Activated naive CD4-positive, alpha-beta T cell treated with anti-CD3 and anti-CD28 coated beads, Interleukin-2, amount 10 ng/mL, durations not matched to agents 7 days and 5 days (primary cell): ENCODE measurements at places on chromosomes 13 and 19.

DNA sequence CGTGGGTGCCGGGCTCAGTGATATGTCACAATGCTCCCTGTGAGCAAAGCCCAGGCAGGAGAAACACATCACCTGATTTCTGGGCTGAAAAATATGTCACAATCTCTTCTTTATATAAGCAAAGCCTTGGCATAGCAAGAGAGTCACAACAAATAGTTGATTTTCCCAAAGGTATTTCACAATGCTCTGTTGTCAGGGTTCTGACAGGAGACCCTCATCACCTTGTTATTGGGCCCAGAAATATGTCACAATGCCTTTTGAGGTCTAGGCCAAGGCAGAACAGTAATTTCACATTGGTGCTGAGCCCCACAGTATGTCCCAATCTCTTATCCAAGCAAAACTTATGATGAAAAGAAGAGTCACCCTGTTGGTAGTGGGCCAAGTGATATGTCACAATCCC is 125.7 kb downstream of the ZNF675 start:
- no peak overlapping the region for H3K4me3 ChIP-seq
- H3K4me1 ChIP-seq, result no peaks in the 10 kb centered on the region
- H3K27me3 ChIP-seq, result no peaks in the 10 kb centered on the region
- H3K27ac ChIP-seq, result no peak overlapping the region

GRCh38 chr13:98576963-98577835 is at the start of gene STK24:
Gene STK24, minus strand, starts transcription at chr13:98577107. Its CDS starts 321 bp downstream, at chr13:98576786.
- peak within 1 kb of the TSS; percentile 92 for H3K27ac ChIP-seq
- peak within 1 kb of the TSS; percentile 94 for H3K4me3 ChIP-seq
- peaks cover 22% of the 10 kb centered on the region for H3K36me3 ChIP-seq
- peak; percentile 64 for DNase-seq

DNA sequence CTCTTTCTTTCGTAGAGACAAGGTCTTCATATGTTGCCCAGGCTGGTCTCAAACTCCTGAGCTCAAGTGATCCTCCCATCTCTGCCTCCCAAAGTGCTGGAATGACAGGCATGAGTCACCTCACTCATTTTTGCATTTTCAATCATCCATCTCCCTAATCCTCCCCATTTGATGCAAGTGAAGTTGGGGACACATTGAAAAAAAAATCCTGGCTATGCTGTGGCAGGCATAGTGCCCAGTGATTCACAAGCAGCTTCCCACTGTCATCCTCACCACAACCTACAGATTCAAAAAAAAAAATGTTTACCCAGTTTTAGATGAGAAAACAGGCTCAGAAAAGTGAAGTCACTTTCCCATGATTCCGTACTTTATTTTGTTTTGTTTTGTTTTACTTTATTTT is 44.7 kb upstream of the USP29 start:
- H3K36me3 ChIP-seq, result peaks cover 2% of the 10 kb centered on the region
- no peak overlapping the region for H3K4me3 ChIP-seq
- H3K27ac ChIP-seq, result no peak overlapping the region
- no peak for DNase-seq
- H3K4me1 ChIP-seq, result no peaks in the 10 kb centered on the region

- no peak for DNase-seq
- no peak overlapping the region for H3K4me3 ChIP-seq
- H3K27ac ChIP-seq, result no peak overlapping the region
- H3K27me3 ChIP-seq, result peaks cover 4% of the 10 kb centered on the region
- H3K36me3 ChIP-seq, result peaks cover 2% of the 10 kb centered on the region
- peaks cover 18% of the 10 kb centered on the region for H3K4me1 ChIP-seq
Observed at GRCh38 chr19:41403181-41403970, 5.8 kb downstream of the BCKDHA start.

- peaks cover 35% of the 10 kb centered on the region for H3K4me1 ChIP-seq
- peak overlapping the region; percentile 83 for H3K4me3 ChIP-seq
- peak; percentile 78 for DNase-seq
- H3K27ac ChIP-seq, result peak overlapping the region; percentile 93
- H3K27me3 ChIP-seq, result no peaks in the 10 kb centered on the region
Observed at GRCh38 chr19:9793071-9793591, 24.6 kb upstream of the ZNF846 start.

DNA sequence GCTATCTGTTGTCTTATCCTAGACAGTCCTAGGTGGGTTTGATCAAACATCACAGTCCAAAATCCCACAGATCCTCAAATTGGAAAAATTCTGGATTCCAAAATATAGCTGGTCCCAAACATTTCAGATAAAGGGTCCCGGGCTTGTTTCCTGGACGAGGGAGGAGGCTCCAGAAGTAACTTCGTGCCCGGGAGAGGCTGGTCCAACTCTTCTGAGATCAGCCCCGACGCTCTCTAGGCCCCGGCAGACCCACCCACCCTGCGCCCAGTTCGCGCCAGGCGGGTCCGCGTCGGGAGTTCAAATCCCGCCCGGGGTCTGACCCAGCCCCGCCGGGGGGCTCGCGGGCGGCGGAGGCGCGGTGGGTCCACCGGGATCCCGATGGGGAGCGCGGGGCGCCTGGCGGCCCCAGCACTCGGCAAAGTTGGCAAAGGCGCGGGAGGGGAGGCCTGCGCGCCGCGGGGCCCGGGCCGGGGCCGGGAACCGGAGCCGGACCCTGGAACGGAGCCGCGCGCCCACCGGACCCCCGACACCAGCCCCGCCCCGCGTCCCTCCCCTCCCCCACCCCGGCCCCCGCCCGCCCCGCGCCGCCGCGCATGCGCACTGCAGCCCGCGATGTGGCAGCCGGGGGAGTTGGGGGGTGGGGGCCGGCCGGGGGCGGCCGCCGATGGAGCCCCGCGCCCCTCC is 513 bp downstream of the MIER2 start:
- H3K4me1 ChIP-seq, result peaks cover 52% of the 10 kb centered on the region
- peak overlapping the region; percentile 78 for H3K27ac ChIP-seq
- peak overlapping the region; percentile 80 for H3K4me3 ChIP-seq
- peaks cover 12% of the 10 kb centered on the region for H3K27me3 ChIP-seq

GRCh38 chr19:51364200-51365106 is 1.7 kb downstream of the ETFB start:
- H3K36me3 ChIP-seq, result peaks cover 5% of the 10 kb centered on the region
- H3K27ac ChIP-seq, result peak overlapping the region; percentile 12
- DNase-seq, result no peak
- peaks cover 3% of the 10 kb centered on the region for H3K27me3 ChIP-seq
- H3K4me3 ChIP-seq, result peak overlapping the region; percentile 59
- H3K4me1 ChIP-seq, result peaks cover 67% of the 10 kb centered on the region

DNA sequence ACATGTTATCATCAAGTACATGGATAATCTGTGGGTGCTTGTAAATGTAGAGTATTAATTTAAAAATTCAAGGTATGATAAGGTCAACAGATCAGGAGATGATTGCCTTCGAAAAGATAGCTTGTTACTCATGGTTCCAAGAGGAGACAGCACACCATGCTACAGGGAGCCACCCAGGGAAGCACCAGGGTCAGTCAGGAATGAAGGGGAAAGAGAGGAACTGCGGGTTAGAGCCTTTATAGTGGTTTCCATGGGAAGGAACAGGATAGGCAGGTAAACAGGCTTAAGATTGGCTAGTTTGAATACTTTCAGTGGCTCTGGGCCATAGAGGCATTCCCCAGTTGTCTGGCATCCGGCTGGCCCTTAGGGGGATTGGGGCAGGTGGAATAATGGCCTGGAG is 74.2 kb upstream of the SERTM1 start:
- no peak for DNase-seq
- no peaks in the 10 kb centered on the region for H3K4me1 ChIP-seq
- no peak overlapping the region for H3K27ac ChIP-seq
- no peaks in the 10 kb centered on the region for H3K27me3 ChIP-seq
- no peak overlapping the region for H3K4me3 ChIP-seq

GRCh38 chr19:38473201-38473600 is 39.7 kb downstream of the RYR1 start:
- DNase-seq, result no peak
- H3K27ac ChIP-seq, result no peak overlapping the region
- no peaks in the 10 kb centered on the region for H3K4me1 ChIP-seq
- no peaks in the 10 kb centered on the region for H3K36me3 ChIP-seq
- peaks cover 12% of the 10 kb centered on the region for H3K27me3 ChIP-seq

DNA sequence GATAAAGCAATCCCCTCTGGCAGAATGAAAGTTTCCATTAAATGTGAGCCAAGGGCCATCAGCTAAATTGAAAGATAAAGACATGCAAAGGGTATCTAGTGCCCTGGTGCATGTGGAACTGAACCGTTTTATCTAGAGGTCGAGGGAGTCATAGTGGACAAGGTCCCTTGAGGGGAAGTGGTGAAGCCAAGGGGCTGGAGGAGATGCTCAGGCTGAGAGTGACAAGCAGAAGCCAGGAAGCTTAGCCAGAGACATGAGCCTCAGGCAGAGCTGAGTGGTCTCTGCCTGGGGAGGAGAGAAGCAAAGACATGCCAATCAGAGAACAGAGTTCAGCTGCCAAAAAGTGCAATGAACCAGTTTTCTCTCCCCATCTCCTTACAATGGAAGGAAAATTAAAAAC is 68.1 kb upstream of the SLC10A2 start:
- no peaks in the 10 kb centered on the region for H3K27me3 ChIP-seq
- no peak overlapping the region for H3K27ac ChIP-seq
- H3K4me1 ChIP-seq, result no peaks in the 10 kb centered on the region
- DNase-seq, result no peak

- DNase-seq, result no peak
- no peak overlapping the region for H3K4me3 ChIP-seq
- no peak overlapping the region for H3K27ac ChIP-seq
- no peaks in the 10 kb centered on the region for H3K36me3 ChIP-seq
- no peaks in the 10 kb centered on the region for H3K27me3 ChIP-seq
Observed at GRCh38 chr13:92972751-92973150, 253.9 kb upstream of the GPC6 start.

- no peak overlapping the region for H3K4me3 ChIP-seq
- H3K4me1 ChIP-seq, result peaks cover 2% of the 10 kb centered on the region
- no peak for DNase-seq
Observed at GRCh38 chr13:75494491-75494890, 12.5 kb upstream of the TBC1D4 start.

GRCh38 chr19:55614711-55615542 is 9.4 kb downstream of the ZNF784 start:
- no peak overlapping the region for H3K4me3 ChIP-seq
- H3K4me1 ChIP-seq, result peaks cover 10% of the 10 kb centered on the region
- no peak overlapping the region for H3K27ac ChIP-seq
- H3K27me3 ChIP-seq, result no peaks in the 10 kb centered on the region
- peaks cover 41% of the 10 kb centered on the region for H3K36me3 ChIP-seq
- DNase-seq, result no peak

DNA sequence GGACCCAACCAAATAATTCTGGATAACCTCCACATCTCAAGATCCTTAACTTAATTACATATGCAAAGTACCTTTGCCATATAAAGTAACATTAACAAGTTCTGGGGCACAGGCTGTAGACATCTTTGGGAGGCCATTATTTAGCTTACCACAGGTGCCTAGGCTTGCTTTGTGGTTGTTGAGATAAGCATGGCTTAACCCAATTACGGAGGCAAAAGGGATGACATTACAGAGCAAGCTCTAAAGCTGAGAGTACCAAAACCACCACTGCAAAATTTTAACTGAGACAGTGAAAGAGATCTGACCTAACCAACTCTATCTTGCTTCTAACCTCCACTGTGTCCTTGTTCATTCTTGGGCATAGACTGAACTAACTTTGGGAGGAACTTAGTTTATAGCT is 502.9 kb upstream of the ATXN8OS start:
- no peaks in the 10 kb centered on the region for H3K27me3 ChIP-seq
- no peak overlapping the region for H3K27ac ChIP-seq
- no peaks in the 10 kb centered on the region for H3K4me1 ChIP-seq

DNA sequence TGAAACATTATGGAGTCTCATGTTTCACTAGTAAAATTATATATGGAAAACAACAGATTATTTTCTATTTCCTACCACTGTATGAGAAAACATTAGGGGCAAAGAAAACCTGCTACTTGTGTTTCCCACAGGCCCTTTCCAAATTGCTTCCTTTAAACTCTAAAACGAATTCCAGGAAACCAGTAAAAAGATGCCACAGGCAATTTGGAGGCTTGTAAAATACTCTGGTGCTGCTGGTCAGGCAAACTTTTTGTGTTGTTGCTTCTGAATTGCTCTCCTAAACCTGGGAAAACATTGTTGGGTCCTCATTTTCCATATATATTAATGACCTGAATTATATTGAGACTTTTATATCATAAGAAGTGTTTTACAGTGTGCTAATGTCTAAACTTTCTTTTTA is 141.5 kb downstream of the TDRD3 start:
- no peak overlapping the region for H3K27ac ChIP-seq
- no peaks in the 10 kb centered on the region for H3K4me1 ChIP-seq
- DNase-seq, result no peak
- H3K27me3 ChIP-seq, result no peaks in the 10 kb centered on the region

GRCh38 chr13:113090415-113090770 is 15.2 kb upstream of the F7 start:
- no peak overlapping the region for H3K27ac ChIP-seq
- H3K4me3 ChIP-seq, result no peak overlapping the region
- no peaks in the 10 kb centered on the region for H3K27me3 ChIP-seq
- no peak for DNase-seq

GRCh38 chr13:93233997-93234416 is 7.4 kb downstream of the GPC6 start:
- H3K36me3 ChIP-seq, result no peaks in the 10 kb centered on the region
- no peaks in the 10 kb centered on the region for H3K4me1 ChIP-seq
- DNase-seq, result no peak
- no peak overlapping the region for H3K27ac ChIP-seq

GRCh38 chr19:4441994-4442818 is 15.4 kb downstream of the UBXN6 start:
- peak overlapping the region; percentile 87 for H3K27ac ChIP-seq
- no peak for DNase-seq
- peaks cover 27% of the 10 kb centered on the region for H3K36me3 ChIP-seq
- no peaks in the 10 kb centered on the region for H3K27me3 ChIP-seq

DNA sequence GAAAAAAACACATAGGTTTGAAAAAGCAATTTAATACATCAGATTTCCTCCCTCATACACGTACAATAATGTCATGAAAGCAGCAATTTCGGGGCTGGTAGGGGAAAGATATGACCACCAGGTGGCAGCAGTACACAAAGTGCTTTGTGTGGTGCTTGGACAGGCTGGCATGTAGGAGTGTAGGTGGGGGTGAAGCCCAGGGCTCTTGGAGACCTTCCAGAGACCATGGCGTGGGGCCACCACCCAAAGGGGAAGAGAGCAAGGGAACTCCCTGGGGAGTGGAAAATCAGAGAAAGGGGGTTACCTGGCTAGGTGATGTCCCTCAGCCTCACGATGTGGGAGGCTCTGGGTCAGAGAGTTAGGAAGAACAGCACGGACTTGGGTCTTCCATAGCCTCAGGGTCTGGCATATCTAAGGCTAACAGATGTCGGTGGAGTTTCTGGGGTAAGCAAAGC is 11.8 kb upstream of the CCNA1 start:
- H3K27ac ChIP-seq, result no peak overlapping the region
- no peak overlapping the region for H3K4me3 ChIP-seq

GRCh38 chr19:40445780-40446262 is 1.7 kb upstream of the SERTAD3 start:
- no peak overlapping the region for H3K27ac ChIP-seq
- no peak for DNase-seq
- peaks cover 4% of the 10 kb centered on the region for H3K27me3 ChIP-seq
- peaks cover 11% of the 10 kb centered on the region for H3K36me3 ChIP-seq
- peaks cover 19% of the 10 kb centered on the region for H3K4me1 ChIP-seq
